ENCODE measurements at places on chromosomes 1 and 21.

- DNase-seq: no peak
Observed at GRCh38 chr1:8097908-8098307, 71.8 kb upstream of the ERRFI1 start.

- no peak for DNase-seq
Observed at GRCh38 chr1:238658763-238659162, 727.6 kb upstream of the CHRM3 start.

GRCh38 chr1:44025816-44026215, 5.4 kb downstream of the SLC6A9 start:
- DNase-seq: no peak

GRCh38 chr1:11463177-11463576, 15.8 kb upstream of the DISP3 start:
- DNase-seq: no peak

GRCh38 chr21:44682580-44683151, 703 bp upstream of the KRTAP12-1 start:
- DNase-seq: no peak

DNA sequence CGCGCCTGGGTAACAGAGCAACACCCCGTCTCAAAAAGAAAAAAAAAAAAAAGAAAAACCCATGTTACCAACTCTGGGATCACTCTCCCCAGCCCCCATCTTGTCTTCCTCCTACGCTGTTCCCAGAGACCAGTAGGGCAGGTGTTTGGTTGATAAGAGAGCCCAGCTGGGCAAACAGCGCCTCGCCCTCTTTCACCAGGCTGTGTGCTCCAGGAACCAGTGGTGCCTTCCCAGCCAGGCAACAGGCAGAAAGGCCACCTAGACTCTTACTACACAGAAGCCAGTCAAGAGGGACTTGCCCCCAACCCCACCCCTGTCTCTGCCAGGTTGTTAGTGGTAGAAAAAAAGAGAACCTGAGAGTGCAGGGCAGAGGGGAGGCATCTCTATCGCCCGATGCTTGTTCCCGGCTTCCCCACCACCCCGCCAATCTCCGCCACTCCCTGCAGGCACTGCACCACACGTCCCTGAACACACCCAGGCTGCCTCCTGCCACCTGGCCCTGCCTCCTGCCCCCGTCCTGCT, 14.0 kb upstream of the CTRC start:
- DNase-seq: no peak

DNA sequence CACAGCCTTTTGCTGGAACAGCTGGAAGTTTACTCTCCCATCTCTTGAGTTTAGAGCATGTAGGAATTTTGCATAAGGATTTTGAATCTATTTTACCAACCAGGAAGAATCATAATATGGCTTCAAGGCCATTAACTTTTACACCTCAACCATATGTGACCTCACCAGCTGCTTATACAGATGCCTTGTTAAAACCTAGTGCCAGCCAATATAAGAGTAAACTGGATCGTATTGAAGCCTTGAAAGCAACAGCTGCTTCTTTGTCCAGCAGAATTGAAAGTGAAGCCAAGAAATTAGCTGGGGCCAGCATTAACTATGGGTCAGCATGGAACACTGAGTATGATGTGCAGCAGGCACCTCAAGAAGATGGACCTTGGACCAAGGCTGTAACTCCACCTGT, 65.4 kb downstream of the CEP350 start:
- DNase-seq: no peak

GRCh38 chr1:172398193-172398592, 22.3 kb upstream of the C1orf105 start:
- DNase-seq: no peak

- DNase-seq: no peak
Observed at GRCh38 chr1:167915569-167915968, 1.6 kb upstream of the ADCY10 start.

GRCh38 chr21:42037516-42037915, 27.4 kb upstream of the ZBTB21 start:
- DNase-seq: no peak

DNA sequence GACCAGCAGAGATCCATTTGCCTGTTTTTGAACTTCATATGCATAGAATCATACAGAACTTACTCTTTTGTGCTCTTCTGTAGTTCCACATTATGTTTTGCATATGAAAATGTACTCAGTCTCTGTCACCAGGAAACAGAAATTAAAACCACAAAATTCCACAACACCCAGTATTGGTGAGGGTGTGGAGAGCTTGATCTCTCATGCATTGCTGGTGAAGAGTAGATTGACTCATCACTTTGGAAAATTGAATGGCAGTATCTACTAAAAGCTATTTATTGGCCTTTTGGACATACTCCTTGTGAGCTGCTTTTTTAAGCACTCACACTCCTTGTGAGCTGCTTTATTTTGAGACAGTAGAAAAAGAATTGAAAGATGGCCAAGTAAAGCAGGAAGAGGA, 43.3 kb downstream of the VTCN1 start:
- DNase-seq: no peak
